ENCODE measurements at places on chromosomes 11 and 22.

DNA sequence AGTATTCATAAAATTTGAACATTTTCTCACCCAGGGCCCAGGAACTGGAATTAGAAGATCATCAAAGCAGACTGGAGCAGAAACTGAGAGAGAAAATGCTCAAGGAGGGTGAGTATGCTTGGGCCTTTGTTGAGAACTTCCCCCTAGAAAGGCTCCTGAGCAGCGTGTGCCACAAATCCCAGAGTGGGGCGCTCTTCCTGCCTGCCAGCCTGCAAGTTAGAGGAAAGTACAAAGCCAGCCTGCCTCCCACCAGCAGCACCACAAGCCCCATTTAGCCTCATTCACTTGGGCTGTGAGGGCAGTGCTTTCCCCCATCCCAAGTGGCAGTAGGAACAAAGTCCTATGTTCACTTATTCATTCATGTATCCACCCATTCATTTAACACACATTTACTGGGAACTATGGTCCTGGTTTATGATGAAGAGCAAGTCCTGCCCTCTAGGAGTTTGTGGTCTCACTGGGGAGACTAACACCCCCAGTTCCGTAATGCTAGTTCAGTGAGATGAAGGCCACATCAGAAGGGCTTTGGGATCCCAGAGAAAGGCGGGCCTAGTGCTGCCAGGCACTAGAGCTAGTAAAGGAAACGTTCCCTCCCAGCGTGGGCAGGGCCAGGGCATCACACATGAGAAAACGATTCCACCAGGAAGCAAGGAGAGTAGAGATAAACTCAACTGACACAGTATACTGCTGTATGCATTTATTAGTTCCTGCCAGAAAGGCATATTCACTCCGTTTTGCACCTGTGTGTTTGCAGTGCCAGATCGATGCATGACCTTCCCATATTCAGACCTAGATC, 22.4 kb upstream of the PARVA start:
- DNase-seq, result no peak

GRCh38 chr11:56089697-56090096, 3.4 kb upstream of the OR8I2 start:
- no peak for DNase-seq

DNA sequence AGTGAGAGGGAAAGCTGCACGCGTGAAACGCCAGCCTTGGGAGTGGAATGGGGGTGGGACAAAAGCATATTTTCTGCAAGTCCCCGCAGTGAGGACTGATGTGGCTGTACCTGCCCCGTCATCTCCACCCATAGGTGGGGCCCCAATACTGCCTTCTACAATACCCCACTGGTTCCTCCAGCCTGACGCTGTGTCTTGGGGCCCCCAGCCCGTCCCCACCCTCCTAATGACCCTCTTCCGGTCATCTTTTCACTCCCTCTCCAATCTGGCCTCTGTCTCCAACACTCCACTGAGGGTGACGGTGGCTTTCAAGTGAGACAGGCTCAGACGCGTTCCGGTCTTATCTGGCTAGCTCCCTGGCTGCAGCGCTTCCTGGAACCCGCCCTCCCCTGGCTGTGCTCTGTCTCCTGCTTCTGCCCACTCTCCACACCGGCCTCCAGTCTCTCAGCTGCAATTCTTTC, 104.2 kb downstream of the MICAL3 start:
- no peak for DNase-seq

DNA sequence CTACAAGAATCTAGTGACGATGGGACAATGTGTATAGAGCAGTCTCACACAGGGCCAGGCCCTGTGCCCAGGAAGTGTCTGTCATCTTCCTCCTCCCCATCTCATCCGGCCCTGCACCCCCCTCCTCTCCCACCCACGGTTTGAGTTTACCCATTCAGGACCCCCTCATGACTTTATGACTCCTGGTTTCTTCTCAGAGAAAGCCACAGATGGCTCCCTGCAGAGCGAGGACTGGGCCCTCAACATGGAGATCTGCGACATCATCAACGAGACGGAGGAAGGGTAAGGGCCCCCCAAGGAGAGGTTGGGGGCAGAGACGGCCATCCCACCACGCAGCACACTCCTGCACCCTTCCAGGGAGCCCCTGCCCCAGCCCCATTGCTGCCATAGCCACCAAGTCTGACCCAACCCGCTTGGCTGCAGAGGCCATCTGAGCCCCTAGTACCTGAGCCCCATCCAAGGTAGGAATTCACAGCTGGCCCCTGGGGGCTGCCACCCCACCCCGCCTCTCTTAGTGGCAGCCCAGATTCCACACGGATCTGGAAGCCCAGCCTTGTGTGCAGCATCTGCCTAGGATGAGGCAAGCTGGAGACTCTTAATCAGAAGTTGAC, 18.1 kb downstream of the TOM1 start:
- DNase-seq, result no peak

- no peak for DNase-seq
These were observed 70.8 kb upstream of the HMGXB4 start for GRCh38 chr22:35186492-35186891.

Data from midbrain (tissue), 1 donor.